Vagina (tissue), 2 donors: ENCODE measurements at places on chromosomes 12 and 14.

- no peaks in the 10 kb centered on the region for H3K36me3 ChIP-seq
- no peak for DNase-seq
- no peak overlapping the region for H3K4me3 ChIP-seq
- peaks cover 43% of the 10 kb centered on the region for H3K27me3 ChIP-seq
Observed at GRCh38 chr12:113465808-113466453, 5.7 kb downstream of the LHX5 start.

- DNase-seq: no peak
- H3K27me3 ChIP-seq: no peaks in the 10 kb centered on the region
- H3K4me1 ChIP-seq: no peaks in the 10 kb centered on the region
- H3K36me3 ChIP-seq: no peaks in the 10 kb centered on the region
Observed at GRCh38 chr12:4261655-4262054, 11.9 kb upstream of the CCND2 start.

DNA sequence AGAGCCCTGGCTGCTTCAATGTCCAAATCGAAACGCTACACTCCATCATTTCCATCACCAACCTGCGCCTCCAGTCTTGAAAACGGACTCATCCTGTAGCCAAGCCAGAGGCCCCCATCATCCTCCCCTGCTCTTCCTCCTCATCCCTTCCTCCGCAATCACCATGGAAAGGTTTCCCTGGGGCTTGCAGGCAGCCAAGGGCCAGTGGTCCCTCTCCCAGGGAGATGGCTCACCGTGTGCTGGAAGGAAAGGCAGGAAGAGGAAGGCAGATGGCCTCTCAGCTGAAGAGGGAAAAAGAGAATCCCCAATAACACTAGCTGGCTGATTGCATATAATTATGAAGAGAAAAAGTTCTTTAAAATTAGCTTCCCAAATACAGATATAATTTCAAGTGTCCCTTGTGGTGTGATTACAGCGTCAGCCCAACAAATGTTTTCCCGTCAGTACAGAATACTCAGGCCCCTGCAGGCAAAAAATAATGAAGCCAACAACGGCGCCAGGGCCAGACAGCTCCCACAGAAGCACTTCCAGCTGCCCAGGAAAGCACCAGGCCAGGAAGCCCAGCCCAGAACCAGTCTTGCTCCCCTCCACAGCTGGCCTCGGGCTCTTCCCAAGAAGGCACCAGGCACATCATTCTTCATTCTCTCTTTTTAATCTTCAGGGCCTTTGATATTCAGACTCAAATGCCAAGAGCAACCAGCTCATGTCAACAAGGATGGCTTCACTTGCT is 24.7 kb downstream of the ITPK1 start:
- DNase-seq: no peak
- no peaks in the 10 kb centered on the region for H3K36me3 ChIP-seq
- H3K27me3 ChIP-seq: no peaks in the 10 kb centered on the region
- H3K4me3 ChIP-seq: no peak overlapping the region
- H3K4me1 ChIP-seq: peaks cover 68% of the 10 kb centered on the region

- no peak overlapping the region for H3K27ac ChIP-seq
- H3K27me3 ChIP-seq: no peaks in the 10 kb centered on the region
- H3K36me3 ChIP-seq: no peaks in the 10 kb centered on the region
- no peak for DNase-seq
- H3K4me3 ChIP-seq: no peak overlapping the region
Observed at GRCh38 chr14:91280129-91280528, 35.6 kb upstream of the GPR68 start.

- peaks cover 28% of the 10 kb centered on the region for H3K36me3 ChIP-seq
- H3K27ac ChIP-seq: no peak overlapping the region
- H3K4me3 ChIP-seq: no peak overlapping the region
- peaks cover 18% of the 10 kb centered on the region for H3K4me1 ChIP-seq
- no peaks in the 10 kb centered on the region for H3K27me3 ChIP-seq
Observed at GRCh38 chr14:24269368-24269767, 2.0 kb downstream of the RABGGTA start.

DNA sequence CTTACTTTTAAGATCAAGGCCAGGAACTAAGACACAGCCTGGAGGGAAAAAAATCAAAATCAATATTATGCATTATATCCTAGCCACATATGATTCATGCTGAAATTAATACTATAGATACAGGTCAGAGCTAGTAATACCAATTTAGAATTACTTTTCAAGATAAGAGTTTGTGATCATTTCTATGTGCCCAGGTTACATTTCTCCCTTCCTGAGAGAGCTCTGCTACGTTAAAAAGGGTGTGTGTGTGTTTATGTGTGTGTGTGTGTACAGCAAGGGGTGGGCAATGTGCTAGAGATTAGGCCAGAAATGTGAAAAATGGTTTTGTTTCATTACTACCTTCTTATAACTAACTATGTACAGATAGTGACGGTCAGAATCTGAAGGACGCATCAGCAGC is 223.9 kb upstream of the FLRT2 start:
- H3K4me3 ChIP-seq: no peak overlapping the region
- H3K36me3 ChIP-seq: no peaks in the 10 kb centered on the region
- no peaks in the 10 kb centered on the region for H3K4me1 ChIP-seq
- no peaks in the 10 kb centered on the region for H3K27me3 ChIP-seq
- H3K27ac ChIP-seq: no peak overlapping the region
- no peak for DNase-seq

GRCh38 chr12:27868139-27868538 is 88.1 kb upstream of the MANSC4 start:
- H3K36me3 ChIP-seq: no peaks in the 10 kb centered on the region
- H3K4me3 ChIP-seq: no peak overlapping the region
- no peak overlapping the region for H3K27ac ChIP-seq

- no peak overlapping the region for H3K27ac ChIP-seq
- no peaks in the 10 kb centered on the region for H3K36me3 ChIP-seq
- no peaks in the 10 kb centered on the region for H3K27me3 ChIP-seq
Observed at GRCh38 chr12:130770413-130771028, 54.4 kb upstream of the RIMBP2 start.

GRCh38 chr12:68331500-68331868 is 678 bp downstream of the MDM1 start:
- peak overlapping the region; percentile 39 for H3K27ac ChIP-seq
- peaks cover 14% of the 10 kb centered on the region for H3K4me1 ChIP-seq
- no peaks in the 10 kb centered on the region for H3K27me3 ChIP-seq
- DNase-seq: no peak
- H3K4me3 ChIP-seq: peak overlapping the region; percentile 64

DNA sequence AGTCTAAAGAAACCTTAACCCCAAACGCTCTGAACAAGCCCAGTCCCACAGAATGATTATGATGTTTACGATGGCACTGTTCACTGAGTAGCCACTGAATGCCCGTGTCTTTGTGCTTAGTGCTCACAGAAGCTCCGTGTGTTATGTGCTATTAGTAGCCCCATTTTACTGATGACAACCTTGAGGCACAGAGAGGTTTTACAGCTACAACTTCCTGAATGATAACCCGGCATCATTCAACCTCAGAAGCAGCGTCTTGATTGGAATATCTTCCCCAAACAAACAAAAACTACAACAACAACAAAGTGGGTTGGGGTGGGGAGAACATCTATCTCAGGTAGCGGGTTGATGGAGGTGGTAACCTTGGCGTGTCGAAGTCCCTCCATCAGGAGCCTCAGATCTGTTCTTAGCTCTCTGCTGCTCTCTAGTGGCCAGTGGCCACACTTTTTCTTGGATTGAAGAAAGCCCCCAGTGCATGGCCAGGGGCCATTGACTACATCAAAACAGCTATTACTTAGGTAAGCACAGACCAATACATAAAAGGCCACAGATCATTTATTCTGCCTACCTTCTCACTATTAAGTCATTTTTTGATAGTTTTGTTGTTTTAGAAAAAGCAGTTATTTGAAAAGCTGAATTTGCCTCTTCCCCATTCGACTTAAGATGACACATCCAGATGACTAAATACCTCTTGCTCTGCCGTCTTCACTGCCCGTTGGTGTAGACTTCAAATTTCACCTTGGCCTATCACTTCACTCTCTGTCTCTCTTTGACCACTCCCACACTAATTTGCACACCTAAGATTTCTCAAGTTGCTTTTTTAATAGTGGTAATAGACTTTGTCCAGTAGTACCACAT is 376.9 kb downstream of the GALC start:
- no peak overlapping the region for H3K27ac ChIP-seq
- no peaks in the 10 kb centered on the region for H3K27me3 ChIP-seq
- no peaks in the 10 kb centered on the region for H3K4me1 ChIP-seq
- no peaks in the 10 kb centered on the region for H3K36me3 ChIP-seq

GRCh38 chr14:52269982-52270381 is 2.5 kb downstream of the PTGDR start:
- DNase-seq: no peak
- no peaks in the 10 kb centered on the region for H3K36me3 ChIP-seq
- H3K4me3 ChIP-seq: no peak overlapping the region
- no peak overlapping the region for H3K27ac ChIP-seq
- peaks cover 37% of the 10 kb centered on the region for H3K4me1 ChIP-seq
- H3K27me3 ChIP-seq: no peaks in the 10 kb centered on the region

GRCh38 chr12:113062502-113063395 is 6.2 kb downstream of the DTX1 start:
- no peaks in the 10 kb centered on the region for H3K4me1 ChIP-seq
- DNase-seq: no peak
- H3K36me3 ChIP-seq: no peaks in the 10 kb centered on the region
- no peak overlapping the region for H3K27ac ChIP-seq

GRCh38 chr12:4807813-4808212 is 87.6 kb downstream of the GALNT8 start:
- H3K4me3 ChIP-seq: no peak overlapping the region
- H3K27me3 ChIP-seq: no peaks in the 10 kb centered on the region
- no peak for DNase-seq
- no peaks in the 10 kb centered on the region for H3K36me3 ChIP-seq
- H3K27ac ChIP-seq: no peak overlapping the region
- peaks cover 11% of the 10 kb centered on the region for H3K4me1 ChIP-seq

DNA sequence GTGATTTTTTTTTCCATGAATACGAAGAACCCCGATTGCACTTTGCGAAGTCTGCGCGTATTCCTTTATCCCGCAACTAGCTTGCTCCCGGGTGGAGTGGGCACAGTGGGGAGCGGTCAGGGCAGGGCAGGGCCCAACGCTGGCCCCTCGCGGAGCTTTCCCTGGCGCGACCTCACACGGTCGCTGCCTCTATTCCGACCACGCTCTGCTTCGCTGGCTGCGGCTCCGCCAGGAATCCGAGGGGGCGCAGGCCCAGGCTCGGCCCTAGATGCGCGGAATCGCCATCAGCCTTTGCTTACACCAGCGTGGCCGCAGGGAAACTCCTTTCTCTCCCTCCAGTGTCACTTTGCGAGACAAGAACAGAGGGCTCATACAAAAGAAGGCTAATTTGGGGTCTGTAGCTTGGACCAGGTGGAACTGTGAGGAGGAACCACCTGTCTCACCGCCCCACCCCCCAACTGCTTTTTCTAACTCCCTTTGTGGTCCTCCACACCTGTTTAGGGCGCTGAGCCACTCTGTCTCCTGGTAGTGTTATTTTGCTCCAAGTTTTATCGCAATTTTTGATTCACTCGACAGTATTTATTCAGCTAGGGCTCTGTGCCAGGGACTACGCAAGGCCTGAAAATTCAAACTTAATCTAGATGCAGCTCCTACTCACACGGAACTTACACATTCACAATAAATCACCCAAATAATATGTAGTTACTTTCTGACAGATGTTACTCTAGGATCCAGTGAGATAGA is 3.1 kb upstream of the NKX2-1 start:
- no peak for DNase-seq
- peaks cover 48% of the 10 kb centered on the region for H3K4me1 ChIP-seq
- no peak overlapping the region for H3K27ac ChIP-seq

DNA sequence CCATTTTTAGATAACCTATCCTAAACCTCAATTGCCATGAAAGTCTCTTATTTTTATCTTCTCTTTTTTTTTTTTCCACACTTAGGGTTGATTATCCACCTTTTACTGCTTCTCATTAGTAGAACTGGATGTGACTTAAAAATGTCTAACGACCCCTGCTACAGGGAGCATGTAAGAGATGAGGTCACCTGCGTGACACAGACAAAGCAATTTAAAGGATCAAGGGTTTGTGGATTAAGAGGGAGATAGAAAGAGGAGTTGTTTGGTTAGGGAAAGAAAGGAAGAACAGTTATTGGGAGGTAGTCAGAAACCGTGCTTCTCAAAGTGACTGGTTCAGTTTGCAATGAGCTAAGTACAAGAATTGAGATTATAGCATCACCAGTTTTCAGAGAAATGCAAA is 239.1 kb downstream of the ALX1 start:
- DNase-seq: no peak
- no peak overlapping the region for H3K4me3 ChIP-seq
- H3K27me3 ChIP-seq: no peaks in the 10 kb centered on the region
- no peaks in the 10 kb centered on the region for H3K4me1 ChIP-seq

GRCh38 chr12:70964867-70965510 is 44.5 kb upstream of the PTPRR start:
- H3K36me3 ChIP-seq: no peaks in the 10 kb centered on the region
- no peak overlapping the region for H3K4me3 ChIP-seq
- H3K4me1 ChIP-seq: no peaks in the 10 kb centered on the region
- DNase-seq: no peak
- no peak overlapping the region for H3K27ac ChIP-seq

DNA sequence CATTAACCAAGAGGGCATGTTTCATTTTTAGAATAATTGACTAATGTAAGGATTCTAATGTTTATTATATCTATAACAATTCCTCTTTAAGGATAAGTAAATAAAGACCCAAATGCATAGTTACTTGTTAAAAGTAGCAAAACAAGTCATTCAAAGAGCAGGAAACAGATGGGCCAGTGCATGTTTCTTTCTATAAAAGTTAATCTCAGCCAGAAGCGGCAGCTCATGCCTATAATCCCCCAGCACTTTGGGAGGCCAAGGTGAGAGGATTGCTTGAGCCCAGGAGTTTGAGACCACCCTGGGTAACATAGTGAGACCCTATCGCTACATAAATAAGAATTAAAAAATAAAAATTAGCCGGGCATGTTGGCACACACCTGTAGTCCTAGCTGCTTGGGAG is 391.0 kb upstream of the RGS6 start:
- no peaks in the 10 kb centered on the region for H3K36me3 ChIP-seq
- H3K27me3 ChIP-seq: no peaks in the 10 kb centered on the region
- H3K4me1 ChIP-seq: peaks cover 16% of the 10 kb centered on the region

DNA sequence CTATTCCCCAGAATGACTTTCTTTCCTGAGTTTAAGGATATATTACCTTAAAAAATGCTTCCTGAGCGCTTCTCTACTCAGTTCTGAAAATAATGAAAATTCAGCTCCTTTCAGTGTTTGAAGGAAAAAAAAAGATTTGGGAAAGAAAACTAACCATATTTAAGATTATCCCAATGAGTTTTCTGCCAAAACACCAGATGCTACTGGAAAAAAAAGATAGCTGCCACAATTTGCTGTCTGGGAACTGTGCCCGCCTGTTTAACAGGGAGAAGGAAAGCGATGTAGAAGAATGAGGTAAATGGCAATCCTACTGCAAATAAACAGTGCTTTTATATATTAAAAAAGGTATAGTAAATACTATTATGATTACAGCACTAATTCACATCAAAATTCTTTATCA is 367.6 kb upstream of the PRICKLE1 start:
- no peaks in the 10 kb centered on the region for H3K4me1 ChIP-seq
- DNase-seq: no peak
- H3K27ac ChIP-seq: no peak overlapping the region

GRCh38 chr12:90102957-90103652 is 394.5 kb upstream of the ATP2B1 start:
- no peak overlapping the region for H3K27ac ChIP-seq
- H3K27me3 ChIP-seq: no peaks in the 10 kb centered on the region
- no peaks in the 10 kb centered on the region for H3K36me3 ChIP-seq

- no peak overlapping the region for H3K27ac ChIP-seq
- no peak for DNase-seq
- no peaks in the 10 kb centered on the region for H3K36me3 ChIP-seq
- no peak overlapping the region for H3K4me3 ChIP-seq
- no peaks in the 10 kb centered on the region for H3K27me3 ChIP-seq
- H3K4me1 ChIP-seq: no peaks in the 10 kb centered on the region
Observed at GRCh38 chr12:96152164-96152563, 42.0 kb upstream of the ELK3 start.
